ENCODE measurements at places on chromosomes 3 and 15. TPM values are rescaled to one million over a fixed set of nuclear protein-coding genes. Genes with fewer than 3 reads are reported as not detected.

Gene CCDC71
- 44.0 TPM for total RNA-seq

Gene CILP
- total RNA-seq, result 0.44 TPM

Gene PLSCR2
- not detected for total RNA-seq

Gene NUDT16
- 16.1 TPM for total RNA-seq

Gene GPR149
- total RNA-seq, result not detected

Gene SLC28A2
- not detected for total RNA-seq

Gene ACSBG1
- not detected for total RNA-seq

- H3K4me3 ChIP-seq, result no peak overlapping the region
- H3K27me3 ChIP-seq, result no peaks in the 10 kb centered on the region
- H3K36me3 ChIP-seq, result no peaks in the 10 kb centered on the region
- H3K4me1 ChIP-seq, result no peaks in the 10 kb centered on the region
These were observed 338.5 kb upstream of the ONECUT1 start for GRCh38 chr15:53128652-53129051.

DNA sequence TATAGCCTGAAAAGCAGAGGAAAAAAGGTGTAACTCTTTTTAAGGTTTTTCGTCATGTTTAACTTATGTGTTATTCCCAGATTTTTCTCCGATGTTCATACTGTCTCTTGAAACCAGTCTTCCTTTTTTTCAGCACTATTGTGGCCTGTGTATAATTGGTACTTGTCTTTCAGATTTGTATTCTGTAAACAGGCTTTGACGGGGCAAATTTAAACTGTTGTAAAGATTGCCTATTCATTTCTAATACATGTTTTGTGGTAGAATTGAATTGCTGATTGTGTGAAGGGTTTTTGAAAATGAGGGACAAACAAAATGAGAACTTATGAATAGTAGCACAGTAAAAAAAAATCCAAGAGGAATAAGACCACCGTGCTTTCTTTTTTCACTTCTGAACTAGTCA is 33.6 kb downstream of the AKAP13 start:
- peak overlapping the region; percentile 32 for H3K4me3 ChIP-seq
- H3K27me3 ChIP-seq, result no peaks in the 10 kb centered on the region
- H3K4me1 ChIP-seq, result peaks cover 61% of the 10 kb centered on the region
- H3K27ac ChIP-seq, result peak overlapping the region; percentile 90
- H3K36me3 ChIP-seq, result peaks cover 5% of the 10 kb centered on the region
- DNase-seq, result no peak

DNA sequence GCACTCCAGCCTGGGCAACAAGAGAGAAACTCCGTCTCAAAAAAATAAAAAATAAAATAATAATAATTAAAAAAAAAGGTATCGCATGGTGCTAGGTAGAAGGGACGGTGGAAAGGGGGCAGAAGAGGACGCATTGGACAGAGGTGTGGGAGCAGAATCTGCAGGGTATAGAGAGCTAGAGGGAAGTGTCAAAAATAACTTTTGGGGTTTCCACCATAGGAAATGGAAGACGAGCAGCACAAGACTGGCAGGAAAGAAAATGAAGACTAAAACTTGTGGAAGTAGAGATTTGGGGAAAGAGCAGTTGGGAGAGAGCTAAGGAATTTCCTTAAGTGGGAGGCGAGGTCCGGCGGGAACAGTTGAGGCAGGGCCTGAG is 585 bp upstream of the MKRN2 start:
- no peaks in the 10 kb centered on the region for H3K36me3 ChIP-seq
- H3K27me3 ChIP-seq, result peaks cover 22% of the 10 kb centered on the region
- peak overlapping the region; percentile 88 for H3K27ac ChIP-seq
- DNase-seq, result no peak
- peak overlapping the region; percentile 90 for H3K4me3 ChIP-seq

DNA sequence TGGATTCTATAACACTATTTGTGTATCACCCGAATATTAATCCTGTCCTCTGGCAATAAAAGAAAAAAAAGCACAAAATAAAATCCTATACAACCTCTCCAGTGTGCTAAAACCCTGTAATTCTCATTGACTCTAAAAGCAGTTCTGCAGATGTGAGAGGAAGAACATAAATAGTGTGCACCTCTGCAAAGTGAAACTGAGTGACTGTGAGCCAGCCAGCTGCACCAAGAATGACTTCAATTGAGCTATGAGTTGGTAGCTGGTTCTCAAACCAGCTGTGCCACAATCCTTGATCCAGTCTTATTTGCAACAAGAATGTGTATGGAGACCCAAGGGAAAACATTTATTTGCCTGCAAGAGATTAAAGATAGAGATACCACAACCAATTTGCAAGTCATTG is 31.2 kb upstream of the COL8A1 start:
- no peaks in the 10 kb centered on the region for H3K36me3 ChIP-seq
- DNase-seq, result no peak
- H3K27ac ChIP-seq, result no peak overlapping the region
- H3K4me1 ChIP-seq, result no peaks in the 10 kb centered on the region
- peaks cover 2% of the 10 kb centered on the region for H3K27me3 ChIP-seq

DNA sequence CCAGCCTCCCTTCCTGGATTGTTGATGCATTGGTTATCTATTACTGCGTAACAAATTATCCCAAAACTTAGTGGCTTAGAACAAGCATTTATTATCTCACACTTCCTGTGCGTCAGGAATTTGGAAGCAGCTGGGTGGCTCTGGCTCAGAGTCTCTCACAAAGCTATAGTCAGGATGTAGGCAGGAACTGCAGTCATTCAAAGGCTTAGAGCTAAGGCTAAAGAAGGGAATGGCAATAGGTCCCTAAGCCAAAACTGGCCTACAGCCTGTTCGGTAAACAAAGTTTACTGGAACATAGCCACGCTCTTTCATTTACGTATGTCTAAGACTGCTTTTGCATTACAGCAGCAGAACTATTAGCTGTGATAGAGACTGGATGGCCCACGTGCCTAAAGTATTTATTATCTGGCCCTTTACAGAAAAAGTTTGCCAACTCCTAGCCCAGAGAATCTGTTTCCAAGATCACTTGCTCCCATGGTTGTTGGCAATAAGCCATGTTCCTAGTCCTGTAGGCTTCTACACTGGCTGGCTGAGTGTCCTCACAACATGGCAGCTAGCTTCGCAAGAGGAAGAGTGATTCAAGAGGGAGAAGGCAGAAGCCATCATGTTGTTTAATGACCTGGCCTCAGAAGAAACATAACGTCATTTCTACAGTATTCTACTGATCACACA is 132.4 kb downstream of the SNRK start:
- H3K36me3 ChIP-seq, result no peaks in the 10 kb centered on the region
- H3K27ac ChIP-seq, result no peak overlapping the region

DNA sequence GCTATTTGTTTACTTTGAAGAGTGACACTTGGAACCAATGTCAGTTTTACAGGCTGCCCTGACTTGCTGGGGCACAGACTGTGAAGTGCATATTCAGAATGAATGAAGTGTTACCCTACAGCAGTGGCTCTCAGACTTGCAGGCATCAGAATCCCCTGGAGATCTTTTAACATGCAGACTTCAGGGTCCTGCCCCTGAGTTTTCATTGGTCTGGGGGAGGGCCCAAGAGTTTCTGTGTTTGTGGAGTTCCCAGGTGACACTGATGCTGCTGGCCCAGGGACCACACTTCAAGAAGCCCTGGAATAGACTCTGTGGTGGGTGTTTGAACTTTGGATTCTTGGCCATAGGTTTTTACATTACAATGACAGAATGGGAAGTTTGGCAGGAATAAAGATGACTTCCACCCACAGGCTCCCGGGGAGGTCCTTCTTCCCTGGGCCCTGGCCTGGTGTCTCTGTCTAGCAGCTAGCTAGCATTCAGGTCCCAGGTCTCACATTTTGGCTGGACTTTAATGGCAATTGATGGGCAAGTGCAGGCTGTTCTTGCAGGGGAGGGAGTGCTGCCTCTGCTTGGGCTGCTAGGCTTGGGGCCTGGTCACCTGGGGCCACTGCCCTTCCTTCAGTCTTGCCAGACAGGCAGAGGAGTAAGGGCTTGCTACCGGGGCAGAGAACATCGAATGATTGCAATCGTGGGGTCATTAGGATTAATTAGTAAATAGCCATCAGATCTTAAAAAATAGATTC is 149.0 kb downstream of the APBA2 start:
- no peak overlapping the region for H3K4me3 ChIP-seq
- peaks cover 20% of the 10 kb centered on the region for H3K36me3 ChIP-seq
- H3K27ac ChIP-seq, result no peak overlapping the region

DNA sequence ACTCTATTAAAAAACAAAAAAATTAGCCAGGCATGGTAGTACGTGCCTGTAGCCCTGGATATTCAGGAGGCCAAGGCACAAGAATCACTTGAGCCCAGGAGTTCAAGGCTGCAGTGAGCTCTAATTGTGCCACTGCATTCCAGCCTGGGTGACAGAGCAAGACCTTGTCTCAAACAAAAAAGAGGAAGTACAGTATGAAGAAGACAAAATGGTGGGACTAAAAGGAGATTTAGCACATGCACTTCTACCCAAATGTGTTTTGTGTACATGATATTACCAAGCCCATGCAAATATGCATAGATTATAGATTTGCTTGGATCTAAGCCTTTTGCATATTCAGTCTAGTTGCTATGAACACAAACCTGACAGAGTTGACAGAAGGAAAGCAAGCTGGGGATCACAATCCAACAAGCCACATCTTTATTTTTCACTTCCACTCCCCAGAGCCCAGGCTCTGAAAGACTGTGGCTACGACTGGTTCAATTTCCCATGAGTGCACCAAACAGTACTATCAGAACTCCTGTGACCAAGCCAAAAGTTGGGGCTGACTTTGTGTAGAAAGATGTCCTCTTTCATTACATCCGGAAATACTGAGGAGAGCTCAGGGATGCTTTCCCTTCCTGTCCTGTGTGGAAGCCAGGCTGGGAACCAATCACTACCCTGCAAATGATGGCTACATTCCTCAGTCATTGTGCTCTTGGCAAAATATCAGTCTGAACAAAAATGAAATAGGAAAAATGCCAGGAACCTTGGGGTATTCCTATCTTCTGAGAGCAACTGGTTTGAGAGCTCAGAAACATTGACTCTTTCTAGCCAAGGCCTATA is 49.4 kb downstream of the TGM4 start:
- H3K27ac ChIP-seq, result no peak overlapping the region
- H3K4me1 ChIP-seq, result no peaks in the 10 kb centered on the region
- DNase-seq, result no peak

DNA sequence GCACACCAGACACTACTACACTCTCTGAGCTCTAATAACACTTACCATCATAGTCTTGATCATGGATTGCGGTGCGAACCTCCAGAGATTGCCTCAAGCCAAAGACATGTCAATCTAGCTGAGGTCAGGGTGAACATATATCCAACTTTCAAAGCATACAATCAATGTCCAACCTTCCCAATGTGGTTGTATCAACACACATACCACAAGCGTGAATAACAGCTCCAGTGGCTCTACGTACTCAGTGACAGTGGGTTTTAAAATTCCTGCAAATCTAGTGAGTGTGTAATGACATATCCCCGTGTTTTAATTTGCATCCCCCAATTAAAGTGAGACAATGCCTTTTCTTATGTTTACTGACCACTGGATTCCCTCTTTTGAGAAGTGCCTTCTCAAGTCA is 29.6 kb downstream of the SFMBT1 start:
- H3K36me3 ChIP-seq, result peaks cover 11% of the 10 kb centered on the region
- no peaks in the 10 kb centered on the region for H3K27me3 ChIP-seq
- no peak for DNase-seq
- no peak overlapping the region for H3K4me3 ChIP-seq

- no peaks in the 10 kb centered on the region for H3K27me3 ChIP-seq
- peak overlapping the region; percentile 95 for H3K27ac ChIP-seq
- H3K4me1 ChIP-seq, result peaks cover 56% of the 10 kb centered on the region
- H3K4me3 ChIP-seq, result peak overlapping the region; percentile 99
These were observed 3.5 kb downstream of the TBL1XR1 start for GRCh38 chr3:177193688-177194268.

DNA sequence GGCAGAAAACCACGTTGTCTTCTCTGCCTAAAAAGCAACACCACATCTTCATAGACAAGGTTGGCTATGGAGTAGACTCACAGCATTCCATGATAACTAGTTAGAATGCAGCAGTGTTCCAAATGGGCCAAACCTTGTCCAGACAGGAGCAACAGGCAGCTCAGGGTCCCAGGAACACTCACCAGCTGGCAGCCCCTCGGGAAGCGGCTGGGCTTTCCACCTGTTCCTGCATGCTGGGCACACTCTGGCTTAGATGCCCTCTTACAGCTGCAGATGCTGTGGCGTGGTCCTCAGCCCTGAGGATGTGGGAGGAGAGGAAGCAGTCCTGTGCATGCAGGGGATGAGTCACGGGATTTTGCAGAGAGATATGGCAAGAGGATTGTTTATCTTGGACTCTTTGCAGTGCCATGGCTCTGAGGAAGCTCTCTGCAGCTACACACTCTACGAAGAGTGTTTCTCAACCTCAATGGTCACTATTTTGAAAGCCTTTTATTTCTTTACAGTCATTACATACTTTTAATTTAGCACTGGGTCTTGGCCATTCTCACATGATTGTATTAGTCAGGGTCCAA is 11.3 kb downstream of the NRROS start:
- DNase-seq, result no peak
- peaks cover 3% of the 10 kb centered on the region for H3K36me3 ChIP-seq
- no peaks in the 10 kb centered on the region for H3K27me3 ChIP-seq
- H3K4me1 ChIP-seq, result peaks cover 57% of the 10 kb centered on the region

- no peak overlapping the region for H3K4me3 ChIP-seq
- peaks cover 2% of the 10 kb centered on the region for H3K36me3 ChIP-seq
- H3K4me1 ChIP-seq, result peaks cover 54% of the 10 kb centered on the region
- H3K27me3 ChIP-seq, result no peaks in the 10 kb centered on the region
- no peak overlapping the region for H3K27ac ChIP-seq
These were observed 11.7 kb downstream of the SLC25A36 start for GRCh38 chr3:140953028-140953960.

GRCh38 chr3:133474251-133474801 is 74.5 kb downstream of the BFSP2 start:
- peaks cover 43% of the 10 kb centered on the region for H3K4me1 ChIP-seq
- H3K4me3 ChIP-seq, result no peak overlapping the region
- no peak overlapping the region for H3K27ac ChIP-seq
- H3K27me3 ChIP-seq, result no peaks in the 10 kb centered on the region
- peaks cover 15% of the 10 kb centered on the region for H3K36me3 ChIP-seq

GRCh38 chr3:194573680-194574437 is 59.4 kb downstream of the TMEM44 start:
- H3K4me1 ChIP-seq, result peaks cover 2% of the 10 kb centered on the region
- peaks cover 29% of the 10 kb centered on the region for H3K27me3 ChIP-seq
- H3K27ac ChIP-seq, result no peak overlapping the region
- no peaks in the 10 kb centered on the region for H3K36me3 ChIP-seq

DNA sequence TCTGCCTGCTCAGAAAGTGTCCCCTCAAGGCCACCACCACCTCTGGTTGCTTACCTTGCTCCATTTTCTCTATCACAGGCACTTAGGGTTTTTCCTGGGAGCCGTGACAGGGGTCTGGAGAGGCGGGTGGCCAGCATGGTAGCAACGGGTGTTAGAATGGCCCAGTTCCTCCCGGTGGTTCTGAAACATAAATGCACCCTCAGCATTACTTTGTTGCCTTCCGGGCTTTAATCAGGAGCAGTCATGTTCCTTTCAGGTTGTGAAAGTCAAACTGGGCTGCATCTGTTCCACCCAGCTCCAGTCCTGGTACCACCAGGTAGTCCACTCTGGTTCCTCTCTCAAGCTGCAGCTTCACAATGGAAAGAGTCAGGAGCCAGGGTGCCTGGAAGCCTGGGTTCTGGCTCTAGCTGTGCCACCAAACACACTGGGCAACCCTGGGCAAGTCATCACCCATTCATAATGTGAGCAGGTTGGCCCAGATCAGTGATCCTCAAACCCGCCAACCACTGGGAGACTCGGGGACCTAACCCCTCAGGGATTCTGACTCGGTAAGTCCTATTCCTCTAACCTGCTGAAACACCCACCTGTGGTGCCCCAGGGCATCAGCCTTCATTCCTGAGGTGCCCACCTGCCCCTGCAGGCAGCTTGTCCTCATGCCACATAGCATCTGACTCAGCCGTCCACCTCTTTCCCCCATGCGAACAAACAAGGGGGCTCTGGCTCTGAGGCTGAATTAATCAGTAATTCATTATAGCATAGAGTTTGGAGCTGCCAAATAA is 9.3 kb downstream of the BDH1 start:
- H3K27ac ChIP-seq, result peak overlapping the region; percentile 40
- DNase-seq, result no peak
- peaks cover 6% of the 10 kb centered on the region for H3K4me1 ChIP-seq

Data from naive thymus-derived CD8-positive, alpha-beta T cell (primary cell).